Activated CD8-positive, alpha-beta memory T cell treated with anti-CD3 and anti-CD28 coated beads for 36 hours (primary cell): ENCODE measurements at places on chromosomes 6 and 20. TPM values are rescaled to one million over a fixed set of nuclear protein-coding genes. Genes with fewer than 3 reads are reported as not detected.

The SRMS gene
- not detected for total RNA-seq

The FAM162B gene
- not detected for total RNA-seq

The TOMM34 gene
- 87.6 TPM for total RNA-seq

The PRDM13 gene
- not detected for total RNA-seq

The RIMS4 gene
- total RNA-seq: 0.04 TPM

The RNF144B gene
- total RNA-seq: 0.36 TPM

The BPIFB1 gene
- not detected for total RNA-seq

The ZNF133 gene
- 6.2 TPM for total RNA-seq

The PAX1 gene
- not detected for total RNA-seq

The NKAPL gene
- total RNA-seq: 0.40 TPM

The HLA-DPB1 gene
- 10.9 TPM for total RNA-seq
